ENCODE measurements at places on chromosomes 6 and 20. TPM values are rescaled to one million over a fixed set of nuclear protein-coding genes. Genes with fewer than 3 reads are reported as not detected.

ECT2L gene
- not detected for total RNA-seq

RWDD1 gene
- 27.4 TPM for total RNA-seq

REM1 gene
- not detected for total RNA-seq

LINC00237 gene
- not detected for total RNA-seq

KIZ gene
- 20.9 TPM for total RNA-seq

Measured in uterine smooth muscle cell (primary cell).